ENCODE measurements at places on chromosomes 6 and 20.
A peak's percentile ranks its signal among the peaks of the same experiment; 100 is the strongest.

- peak overlapping the region; percentile 16 for H3K27ac ChIP-seq
- no peaks in the 10 kb centered on the region for H3K27me3 ChIP-seq
- H3K36me3 ChIP-seq = no peaks in the 10 kb centered on the region
- H3K4me1 ChIP-seq = no peaks in the 10 kb centered on the region
- DNase-seq = no peak
- H3K4me3 ChIP-seq = no peak overlapping the region
These were observed 22.4 kb downstream of the EDN3 start for GRCh38 chr20:59322585-59323454.

DNA sequence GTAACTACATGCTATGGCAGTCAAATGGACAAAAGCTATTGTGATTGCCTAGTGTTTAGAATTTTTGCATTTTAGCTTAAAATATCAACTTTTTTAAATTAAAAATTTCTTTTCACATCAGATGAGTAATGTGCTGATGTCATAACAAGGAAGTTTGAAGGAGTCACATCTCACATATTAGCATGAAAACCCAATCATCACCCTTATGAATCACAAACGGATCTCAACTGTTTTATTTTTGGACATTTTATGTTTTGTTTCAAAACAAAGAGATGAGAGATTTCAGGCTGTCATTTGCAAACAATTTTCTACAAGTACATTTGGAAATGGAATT, 53.6 kb upstream of the TRERF1 start:
- no peak overlapping the region for H3K4me3 ChIP-seq
- no peak for DNase-seq
- no peak overlapping the region for H3K27ac ChIP-seq

- no peak overlapping the region for H3K4me3 ChIP-seq
- H3K36me3 ChIP-seq = no peaks in the 10 kb centered on the region
- no peaks in the 10 kb centered on the region for H3K27me3 ChIP-seq
- no peaks in the 10 kb centered on the region for H3K4me1 ChIP-seq
- DNase-seq = no peak
These were observed 140.8 kb upstream of the RIMS1 start for GRCh38 chr6:71745525-71745924.

DNA sequence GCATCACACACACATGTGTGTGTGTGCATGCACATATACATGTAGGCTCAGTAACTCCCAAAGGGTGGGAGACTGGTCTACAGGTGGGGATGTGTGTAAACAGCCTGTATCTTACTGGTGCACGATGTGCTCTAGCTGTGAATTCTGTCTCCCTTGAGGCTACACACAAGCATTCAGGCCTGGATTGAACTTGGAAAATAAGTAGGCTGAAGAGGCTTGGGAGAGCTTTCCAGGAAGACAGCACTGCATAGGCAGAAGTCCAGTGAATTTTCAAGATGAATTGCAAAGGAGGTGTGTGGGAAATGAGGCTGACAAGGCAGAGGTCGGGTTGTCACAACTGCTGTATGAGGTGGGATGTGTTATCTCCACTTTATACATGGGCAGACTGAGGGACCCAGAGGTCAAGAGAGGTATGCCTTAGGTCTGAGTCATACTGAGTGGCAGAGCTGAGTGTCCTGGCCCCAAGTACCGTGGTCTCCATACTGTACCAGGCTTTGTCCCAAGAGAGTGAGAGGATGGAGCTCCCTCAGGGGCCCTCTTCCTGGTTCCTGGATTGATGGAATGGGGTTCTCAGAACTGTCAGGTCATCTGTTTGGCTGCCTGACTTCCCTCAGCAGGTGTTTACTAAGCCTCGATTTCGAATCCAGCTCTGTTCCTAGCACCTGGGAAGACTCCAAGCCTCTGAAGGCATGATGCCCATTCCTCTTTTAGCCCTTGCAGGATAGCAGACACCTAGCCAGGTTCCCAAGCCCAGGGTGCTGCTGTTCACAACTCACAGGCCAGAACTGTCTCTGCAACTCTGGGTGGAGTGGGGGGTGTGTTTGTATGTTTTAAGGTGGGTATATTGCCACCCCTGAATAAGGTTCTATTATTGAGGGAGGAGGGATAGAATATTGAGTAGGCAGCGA, 14.4 kb downstream of the SNPH start:
- H3K4me3 ChIP-seq = peak overlapping the region; percentile 70
- H3K4me1 ChIP-seq = peaks cover 35% of the 10 kb centered on the region
- H3K27ac ChIP-seq = peak overlapping the region; percentile 96
- no peaks in the 10 kb centered on the region for H3K36me3 ChIP-seq
- H3K27me3 ChIP-seq = no peaks in the 10 kb centered on the region
- DNase-seq = no peak

All from naive thymus-derived CD8-positive, alpha-beta T cell (primary cell).